ENCODE measurements at places on chromosomes 5 and 9. TPM values are rescaled to one million over a fixed set of nuclear protein-coding genes. Genes with fewer than 3 reads are reported as not detected.
A peak's percentile ranks its signal among the peaks of the same experiment; 100 is the strongest.

- DNase-seq = no peak
Observed at GRCh38 chr5:69317391-69317790, 15.2 kb downstream of the CCDC125 start.

DNA sequence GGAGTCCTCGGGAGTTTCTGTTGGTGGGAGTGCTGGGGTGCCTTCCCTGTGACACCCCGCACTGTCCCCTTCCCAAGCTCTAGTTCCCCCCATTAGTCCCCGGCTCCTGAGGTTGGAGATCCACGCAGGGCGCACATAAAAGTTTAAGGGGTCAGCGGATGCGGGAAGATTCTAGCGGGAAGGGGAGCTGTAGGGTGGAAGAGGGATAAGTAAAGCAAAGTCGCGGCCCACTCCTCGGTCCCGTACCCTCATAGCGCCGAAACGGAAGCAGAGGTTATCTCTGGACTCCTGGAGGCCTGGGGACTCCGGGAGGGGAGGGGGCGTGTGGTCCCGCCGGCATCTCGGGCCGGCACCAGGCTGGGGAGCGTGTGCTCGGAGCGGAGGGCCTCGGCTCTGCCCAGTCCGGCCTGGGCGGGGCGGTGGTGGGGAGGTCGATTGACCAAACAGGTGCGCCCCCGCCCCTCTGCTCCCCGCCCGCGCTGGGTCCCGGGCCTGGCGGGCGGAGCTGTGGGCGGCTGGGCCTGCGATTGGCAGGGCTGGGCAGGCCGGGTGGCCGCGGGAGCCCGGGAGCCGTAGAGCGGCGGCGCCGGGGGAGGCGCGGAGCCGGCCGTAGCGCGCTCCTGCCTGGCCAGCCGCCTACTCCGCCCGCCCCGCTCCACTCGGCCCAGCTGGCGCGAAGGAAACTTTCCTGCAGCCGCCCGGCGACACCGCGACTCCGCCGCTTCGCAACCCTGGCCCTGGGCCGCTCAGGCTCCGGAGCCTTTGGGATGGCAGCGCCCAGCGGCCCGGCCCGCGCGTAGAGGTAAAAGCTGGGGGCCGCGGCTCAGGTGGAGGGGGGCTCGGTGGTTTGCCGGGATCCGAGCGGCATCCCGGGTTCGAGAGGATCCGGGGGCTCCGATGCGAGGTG, 52.2 kb upstream of the DAB2IP start:
- peak; percentile 83 for DNase-seq

GRCh38 chr5:174816858-174817257, 92.5 kb downstream of the MSX2 start:
- DNase-seq = no peak

DNA sequence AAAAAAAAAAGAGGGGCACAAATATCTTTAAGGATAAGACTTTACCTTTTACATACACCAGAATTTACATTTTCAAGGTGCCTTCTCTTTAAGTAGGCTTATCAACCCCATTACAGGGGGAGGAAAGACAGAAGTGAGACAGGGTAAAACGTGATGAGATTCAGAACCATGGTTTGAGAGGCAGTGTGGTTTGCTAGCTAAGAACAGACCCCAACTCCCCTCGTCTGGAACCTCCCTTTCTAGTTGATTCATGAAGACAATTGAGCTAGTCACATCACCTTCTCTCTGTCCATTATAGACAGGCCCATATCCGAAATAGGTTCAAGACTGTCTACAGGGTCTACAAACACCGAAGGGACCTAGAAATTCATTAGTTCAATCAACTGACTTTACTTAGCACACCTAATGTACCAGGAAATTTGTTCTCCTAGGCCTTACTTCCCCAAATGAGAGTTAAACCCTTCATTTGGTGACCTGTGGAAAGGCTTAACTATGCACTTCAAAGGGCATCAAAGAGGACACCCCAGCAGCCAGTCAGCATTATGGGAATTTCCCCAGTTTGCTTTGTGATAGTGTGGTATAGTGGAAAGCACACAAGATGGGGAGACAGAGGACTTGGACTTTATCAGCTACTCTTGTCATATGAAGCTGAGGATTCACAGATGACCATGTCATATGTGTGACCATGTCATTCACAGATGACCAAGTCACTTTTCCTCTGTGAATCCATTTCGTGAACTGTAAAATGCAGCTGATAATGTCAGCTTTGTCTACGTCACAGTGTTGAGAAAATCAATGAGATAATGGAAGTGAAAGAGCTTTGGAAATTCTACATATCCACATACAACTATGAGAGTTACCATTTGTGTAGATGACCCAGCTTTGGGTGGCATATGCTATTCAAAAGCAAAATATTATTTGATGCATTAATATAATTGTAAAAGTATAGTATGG, 40.2 kb upstream of the CYFIP2 start:
- DNase-seq = no peak

DNA sequence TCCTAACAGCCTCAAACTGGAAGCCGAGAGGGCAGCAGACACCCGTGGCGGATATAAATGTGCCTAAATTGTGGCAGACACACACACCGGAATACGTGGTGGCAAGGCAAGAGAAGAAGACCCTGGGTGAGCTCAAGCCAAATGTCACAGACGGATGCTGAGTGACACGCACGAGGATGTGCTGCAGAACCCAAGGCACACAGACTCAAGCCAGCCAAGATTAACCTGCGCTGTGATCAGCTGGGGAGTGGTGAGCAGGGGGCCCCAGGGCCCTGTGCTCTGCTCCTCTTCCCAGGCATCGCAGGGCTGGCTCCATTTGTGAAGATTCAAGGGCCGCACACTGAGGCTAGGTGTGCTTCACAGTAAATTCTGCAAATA, 16.4 kb downstream of the SEMA4D start:
- no peak for DNase-seq

- DNase-seq = no peak
Observed at GRCh38 chr9:8365466-8366160, 566.0 kb upstream of the DMAC1 start.

- DNase-seq = no peak
Observed at GRCh38 chr5:50724-51499, 41.1 kb upstream of the PLEKHG4B start.

DNA sequence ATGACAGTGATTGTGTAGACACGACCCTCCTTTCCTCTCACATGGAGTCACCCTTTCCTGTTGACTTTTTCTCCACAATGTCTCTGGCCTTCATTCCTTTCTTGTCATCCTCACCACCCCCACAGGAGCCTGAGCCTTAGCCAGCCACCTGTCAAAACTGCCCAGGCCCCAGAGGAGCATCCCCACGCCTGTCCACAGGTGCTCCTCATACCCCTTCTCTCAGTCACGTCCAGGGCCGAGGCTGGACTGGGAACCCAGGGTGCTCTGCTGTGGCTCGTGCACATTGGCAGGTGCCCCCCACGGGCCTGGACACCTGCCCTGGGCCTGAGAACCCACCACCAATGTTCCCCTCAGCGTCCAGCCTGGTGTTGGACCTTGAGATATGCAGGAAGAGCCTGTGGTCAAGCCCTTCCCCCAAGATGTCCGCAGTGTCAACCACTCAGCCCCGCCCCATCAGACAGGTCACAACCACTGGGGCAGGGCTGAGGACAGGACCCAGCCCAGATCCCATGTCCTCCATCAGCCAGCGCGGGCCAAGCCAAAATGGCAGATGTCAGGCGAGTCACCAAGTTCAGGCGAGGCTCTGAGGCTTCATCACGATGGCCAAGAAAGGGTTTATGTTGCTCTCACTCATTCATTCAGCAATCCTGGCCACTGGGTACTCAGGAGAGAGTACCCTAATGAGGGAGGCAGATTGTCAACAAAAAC, 65.8 kb upstream of the STXBP1 start:
- no peak for DNase-seq

- DNase-seq = peak; percentile 62
Observed at GRCh38 chr9:20624201-20625002, 2.1 kb upstream of the MLLT3 start.

GRCh38 chr5:28926422-28926821, 1888.0 kb upstream of the CDH9 start:
- no peak for DNase-seq

GRCh38 chr9:73149371-73150067, 2.1 kb upstream of the ANXA1 start:
- DNase-seq = no peak

DNA sequence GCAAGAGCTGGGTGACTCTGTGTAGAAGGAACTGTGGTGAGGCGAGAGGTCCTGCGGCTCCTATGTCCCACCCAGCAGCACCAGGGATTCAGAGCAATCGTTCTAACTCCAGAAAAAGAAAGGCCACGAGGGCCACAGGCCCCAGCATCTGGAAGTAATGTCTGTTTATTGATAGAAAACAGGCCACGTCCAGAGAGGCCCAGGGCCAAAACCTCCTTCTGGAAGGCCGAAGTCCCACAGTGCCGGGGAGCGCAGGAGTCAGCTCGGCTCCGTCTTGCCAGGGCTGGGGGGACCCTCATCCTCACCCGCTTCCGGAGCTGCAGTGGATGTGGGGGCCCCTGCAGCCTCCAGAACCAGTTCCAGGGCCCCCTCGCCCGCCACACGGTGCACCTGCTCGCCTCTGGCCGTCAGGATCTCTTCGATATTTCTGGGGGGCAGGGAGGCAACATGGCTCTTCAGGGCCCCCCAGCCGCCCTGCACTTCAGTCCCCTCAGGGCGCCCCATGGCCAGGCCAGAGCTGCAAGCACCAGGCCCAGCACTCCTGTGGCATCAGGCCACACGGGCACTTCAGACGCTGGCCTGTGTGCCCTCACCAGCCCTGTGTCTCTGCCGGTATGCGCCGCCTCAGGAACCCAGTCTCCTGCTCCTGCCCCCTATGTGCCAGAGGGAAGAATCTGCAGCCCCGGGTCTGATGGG, 1.6 kb downstream of the DNLZ start:
- DNase-seq = no peak

DNA sequence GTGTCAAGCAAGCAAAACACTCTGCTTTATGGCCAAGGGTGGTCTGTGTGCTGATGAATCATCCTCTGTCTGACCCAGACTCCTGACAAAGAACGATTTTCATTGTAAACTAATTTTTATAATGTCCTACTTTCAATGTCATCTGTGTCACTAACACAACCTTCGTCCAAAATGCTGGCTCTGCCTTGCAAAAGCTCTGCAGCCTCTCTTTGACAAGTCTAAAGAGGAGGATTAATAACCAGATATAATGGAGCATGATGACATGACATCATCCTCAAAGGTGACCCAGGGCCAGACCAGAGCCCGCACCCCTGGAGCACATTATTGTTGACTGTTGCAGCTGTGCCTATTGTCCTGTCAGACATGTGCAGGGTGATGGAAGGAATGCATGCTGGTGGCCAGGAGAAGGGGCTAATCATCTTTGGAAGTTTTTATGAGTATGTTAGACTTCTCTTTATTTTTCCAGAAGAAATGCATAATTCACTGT, 589.4 kb downstream of the NR2F1-AS1 start:
- DNase-seq = no peak

GRCh38 chr9:9612755-9613154, 1000.0 kb downstream of the PTPRD start:
- DNase-seq = no peak

DNA sequence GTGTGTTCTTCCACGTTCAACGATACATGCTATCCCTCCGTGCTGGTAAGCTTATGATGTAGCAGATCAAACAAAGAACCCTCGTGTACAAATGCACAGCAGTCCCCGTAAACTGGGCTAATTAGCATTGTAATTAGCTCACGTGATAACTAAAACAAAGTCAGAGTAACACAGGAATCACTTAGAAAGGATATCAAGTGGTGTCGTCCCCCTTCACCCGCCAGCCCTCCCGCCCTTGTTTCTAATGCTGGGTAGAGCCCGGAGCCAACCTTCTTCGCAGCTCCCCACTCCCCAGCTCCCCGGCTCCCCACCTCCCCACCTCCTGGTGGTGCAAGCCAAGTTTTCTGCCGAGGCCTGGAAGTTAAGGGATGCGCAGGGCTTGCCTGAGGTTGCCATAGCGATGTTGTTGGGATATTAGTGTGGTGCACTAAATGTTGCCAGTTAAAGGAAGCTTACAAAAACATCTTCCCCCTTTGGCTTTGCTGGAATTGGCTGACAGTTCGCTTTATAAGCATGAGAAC, 357.9 kb upstream of the CCNH start:
- DNase-seq = no peak

DNA sequence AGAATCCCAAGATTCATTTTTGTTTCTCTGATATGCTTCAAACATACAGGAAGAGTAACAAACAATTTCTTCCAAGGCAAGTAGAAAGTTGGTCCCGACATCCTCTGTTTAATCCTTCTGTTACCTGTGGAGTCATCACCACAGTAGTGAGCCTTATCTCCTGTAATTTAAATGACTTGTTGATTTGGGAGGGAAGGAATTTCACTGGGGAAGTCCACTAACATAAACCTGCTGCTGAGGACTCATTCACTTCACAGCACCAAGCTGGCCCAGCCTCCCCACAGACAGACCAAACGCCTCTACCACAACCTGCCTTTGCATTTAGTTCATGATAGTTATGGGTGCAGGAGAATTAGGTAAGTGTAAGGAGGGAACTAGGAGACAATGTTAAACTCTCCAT, 63.2 kb downstream of the PRKACG start:
- DNase-seq = no peak

DNA sequence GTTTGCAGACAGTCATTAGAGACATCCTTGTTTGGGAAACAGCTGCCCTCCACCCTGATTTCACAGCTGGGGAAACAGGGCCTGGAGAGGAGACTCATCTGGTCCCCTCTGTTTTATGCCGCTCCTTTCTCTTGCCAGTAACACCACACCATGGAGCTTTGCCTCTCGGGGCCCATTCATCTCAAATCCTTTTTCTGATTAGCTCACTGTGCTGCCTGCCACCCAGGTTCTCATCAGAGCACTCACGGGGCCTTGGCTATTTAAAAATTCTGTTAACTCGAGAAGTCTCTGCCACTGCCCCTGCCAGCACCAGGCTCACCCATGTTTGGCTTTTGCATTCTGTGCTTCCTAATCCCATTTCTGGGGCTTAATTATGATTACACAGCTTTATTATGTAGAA, 36.8 kb upstream of the C5orf58 start:
- no peak for DNase-seq

- no peak for DNase-seq
Observed at GRCh38 chr5:556909-557441, 32.7 kb upstream of the SLC9A3 start.

GRCh38 chr5:141135030-141135717, at the start of gene PCDHB5:
TSS of gene PCDHB5 (plus strand) at chr5:141135206. CDS start at chr5:141135435, 229 bp downstream.
- DNase-seq = no peak

- peak; percentile 73 for DNase-seq
Observed at GRCh38 chr5:138138949-138139780, at the start of gene NME5. TSS of gene NME5 (minus strand) at chr5:138139428. CDS start at chr5:138138780, 648 bp downstream.

FAM221B gene
- not detected for total RNA-seq

SHLD3 gene
- 1.3 TPM for total RNA-seq

RANBP17 gene
- 5.9 TPM for total RNA-seq

DMGDH gene
- 2.7 TPM for total RNA-seq

TMEM215 gene
- not detected for total RNA-seq

CREB3 gene
- total RNA-seq = 16.1 TPM

CAMK4 gene
- total RNA-seq = 0.02 TPM

C9orf40 gene
- total RNA-seq = 1.7 TPM

MARCOL gene
- total RNA-seq = not detected

ST8SIA4 gene
- total RNA-seq = 2.8 TPM
